ENCODE measurements at places on chromosomes 3 and 15.

DNA sequence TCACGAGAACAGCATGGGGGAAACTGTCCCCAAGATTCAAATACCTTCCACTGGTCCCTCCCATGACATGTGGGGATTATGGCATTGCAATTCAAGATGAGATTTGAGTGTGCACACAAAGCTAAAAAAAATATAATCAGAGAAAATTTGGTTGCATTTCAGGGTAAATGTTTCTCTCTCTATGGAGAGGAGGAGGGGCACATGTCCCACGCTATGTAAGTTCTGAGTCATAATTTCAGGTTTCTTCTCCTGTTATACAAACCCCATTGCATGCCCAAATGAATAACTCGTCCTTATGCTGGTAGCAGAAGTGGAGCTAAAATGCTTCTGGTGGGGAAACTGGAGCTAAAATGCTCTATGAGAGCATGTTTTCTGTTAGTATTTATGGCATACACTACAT lies 209.7 kb upstream of the DCBLD2 start:
- DNase-seq = no peak

GRCh38 chr3:180063783-180064182 lies 27.0 kb upstream of the PEX5L start:
- DNase-seq = no peak

GRCh38 chr3:67327582-67327981 lies 326.8 kb downstream of the SUCLG2 start:
- no peak for DNase-seq

- DNase-seq = no peak
Measured at GRCh38 chr3:27686642-27687041, 35.5 kb downstream of the EOMES start.

GRCh38 chr3:58287354-58287753 lies 18.7 kb upstream of the RPP14 start:
- DNase-seq = no peak

GRCh38 chr15:40932649-40933516 lies 3.7 kb downstream of the DLL4 start:
- DNase-seq = no peak

GRCh38 chr3:181932039-181932438 lies 220.3 kb downstream of the SOX2 start:
- DNase-seq = no peak

- no peak for DNase-seq
Measured at GRCh38 chr3:157067114-157067513, 92.8 kb downstream of the CCNL1 start.

GRCh38 chr3:8816106-8816505 lies 46.7 kb upstream of the OXTR start:
- no peak for DNase-seq

DNA sequence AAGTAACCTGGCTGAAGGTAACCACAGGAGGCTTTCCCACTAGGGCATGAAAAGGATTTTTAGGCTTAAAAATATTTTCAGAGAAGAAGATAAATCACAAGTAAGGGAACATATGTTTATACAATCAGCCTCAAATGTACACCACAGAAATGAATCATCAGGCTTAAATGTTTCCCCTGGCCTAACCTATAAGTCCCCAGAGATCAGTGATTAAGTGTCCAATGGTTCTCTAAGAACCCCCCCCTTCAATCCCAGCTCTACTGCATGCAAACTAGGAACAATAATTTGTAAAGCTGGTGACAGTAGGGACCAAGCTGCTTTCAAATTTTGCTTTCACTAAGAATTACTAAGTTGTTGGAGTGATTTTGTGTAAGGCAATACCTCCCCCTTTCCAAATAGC lies 431.6 kb upstream of the LMCD1 start:
- no peak for DNase-seq

- no peak for DNase-seq
Measured at GRCh38 chr15:99359769-99360168, 108.5 kb downstream of the LRRC28 start.

DNA sequence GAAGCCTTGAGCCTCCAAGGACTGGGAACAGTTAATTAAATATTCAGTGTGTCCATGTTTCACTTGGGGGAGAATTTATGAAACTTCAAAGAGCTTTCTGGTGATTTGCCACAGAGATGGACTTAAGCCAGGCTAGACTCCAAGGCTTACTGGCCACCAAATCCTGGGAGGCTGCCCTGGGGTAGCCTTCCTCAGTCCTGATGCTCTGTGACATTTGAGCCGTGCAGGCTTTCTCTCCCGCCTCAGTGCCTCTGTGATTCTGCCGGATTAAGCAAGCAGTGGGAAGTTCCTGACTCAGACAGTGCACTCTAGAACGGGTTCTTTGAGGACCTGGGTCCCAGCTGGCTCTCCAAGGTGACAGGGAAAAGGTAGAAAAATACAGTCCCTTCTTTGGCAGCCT lies 314.7 kb upstream of the ICE2 start:
- no peak for DNase-seq

GRCh38 chr15:31016446-31016915 lies 25.1 kb upstream of the MTMR10 start:
- DNase-seq = no peak

GRCh38 chr15:93983526-93983925 lies 247.8 kb upstream of the MCTP2 start:
- no peak for DNase-seq

GRCh38 chr3:187733371-187733770 lies 11.9 kb downstream of the BCL6 start:
- no peak for DNase-seq

GRCh38 chr3:53350652-53351051 lies 3.3 kb upstream of the DCP1A start:
- no peak for DNase-seq

GRCh38 chr3:123724306-123724705 lies 139.5 kb upstream of the HACD2 start:
- DNase-seq = no peak

- no peak for DNase-seq
Measured at GRCh38 chr3:168116279-168116678, 20.6 kb upstream of the GOLIM4 start.

DNA sequence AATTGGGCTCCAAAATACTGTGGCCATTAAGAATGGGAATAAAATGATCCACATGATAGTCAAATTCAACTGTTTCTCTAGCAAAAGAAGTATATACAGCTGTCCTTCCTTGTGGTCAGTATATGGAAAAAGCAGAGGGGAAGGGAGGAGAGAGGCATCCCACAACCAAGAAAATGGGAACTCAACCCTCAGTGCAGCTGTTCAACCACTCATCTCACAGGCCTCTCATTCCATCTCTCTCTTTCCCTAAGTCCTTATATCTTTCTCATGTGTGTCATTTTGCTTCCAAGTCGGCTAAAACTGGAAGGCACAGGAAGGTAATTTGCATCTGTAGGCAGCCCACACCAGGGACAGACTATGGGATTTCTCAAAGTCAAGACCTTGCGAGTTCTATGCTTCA lies 27.5 kb downstream of the AVEN start:
- no peak for DNase-seq

DNA sequence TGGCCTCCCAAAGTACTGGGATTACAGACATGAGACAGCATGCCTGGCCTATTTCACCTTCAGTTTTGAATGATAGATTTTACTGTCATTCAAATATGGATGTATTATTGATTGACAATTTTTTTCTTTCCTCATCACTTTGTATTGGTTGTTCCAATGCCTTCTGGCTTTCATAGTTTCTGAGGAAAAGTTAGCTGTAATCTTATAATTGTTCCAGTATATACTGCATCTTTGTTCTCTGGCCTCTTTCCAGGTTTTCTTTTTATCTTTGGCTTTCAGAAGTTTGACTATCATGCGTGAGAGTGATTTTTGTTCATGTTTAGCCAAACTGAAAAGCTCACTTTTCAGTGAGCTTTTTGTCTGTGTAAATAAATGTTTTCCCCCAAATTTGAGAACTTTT lies 157.1 kb downstream of the RSRC1 start:
- no peak for DNase-seq

- no peak for DNase-seq
Measured at GRCh38 chr3:85706130-85706529, 747.3 kb downstream of the CADM2 start.

DNA sequence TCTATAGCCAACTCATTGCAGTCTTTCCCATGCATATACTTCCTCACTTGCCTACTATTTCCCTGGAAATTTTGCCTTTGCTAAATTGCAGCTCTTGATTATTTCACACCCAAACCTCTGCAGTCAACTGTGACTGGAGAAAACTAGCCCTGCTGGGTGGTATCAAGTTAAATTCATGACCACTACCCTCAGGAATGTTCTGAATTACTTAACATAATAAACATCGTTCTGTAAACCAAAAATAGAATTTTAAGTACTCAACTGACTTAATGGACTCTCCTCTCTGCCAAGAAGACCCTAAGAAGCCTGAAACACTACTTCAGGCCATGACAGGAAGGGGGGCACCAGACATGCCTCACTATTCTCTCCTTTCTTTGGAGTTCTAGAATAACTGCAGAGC lies 1278.0 kb upstream of the GBE1 start:
- no peak for DNase-seq

DNA sequence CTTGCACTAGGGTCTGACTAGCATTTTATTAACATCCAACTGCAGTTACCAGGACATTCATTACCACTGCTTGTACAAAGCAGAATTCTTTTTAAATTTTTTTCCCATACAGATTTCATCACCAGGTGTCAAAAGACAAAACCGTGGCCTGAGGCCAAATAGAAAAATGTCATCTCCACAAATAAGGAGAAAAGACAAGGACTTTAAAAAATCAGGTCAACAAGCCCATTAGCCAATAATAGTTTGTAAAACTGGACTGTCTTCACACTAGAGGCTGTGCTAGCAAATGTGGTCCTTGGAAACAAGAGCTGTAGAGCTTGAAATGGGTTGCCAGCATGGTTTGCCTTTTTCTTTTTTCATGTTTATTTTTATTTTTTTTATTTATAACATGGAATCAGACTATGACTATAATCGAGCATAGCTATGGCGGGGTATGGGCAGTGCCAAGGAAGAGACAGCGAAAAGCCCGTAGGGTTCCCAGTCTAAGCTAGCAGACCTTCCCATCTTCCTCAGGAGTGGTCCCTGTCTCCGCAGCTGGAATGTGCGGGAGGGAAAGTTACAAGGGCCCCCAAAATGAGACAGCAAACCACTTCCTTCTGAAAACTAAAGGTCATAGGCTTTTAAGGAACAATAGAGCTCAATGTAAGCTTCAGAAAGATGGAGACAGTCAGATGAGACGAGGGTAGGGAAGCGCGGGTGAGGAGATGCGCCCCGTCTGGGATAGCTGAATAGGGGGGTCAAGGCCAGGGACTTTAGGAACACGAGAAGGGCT lies 1.5 kb downstream of the PTPN9 start:
- DNase-seq = no peak

DNA sequence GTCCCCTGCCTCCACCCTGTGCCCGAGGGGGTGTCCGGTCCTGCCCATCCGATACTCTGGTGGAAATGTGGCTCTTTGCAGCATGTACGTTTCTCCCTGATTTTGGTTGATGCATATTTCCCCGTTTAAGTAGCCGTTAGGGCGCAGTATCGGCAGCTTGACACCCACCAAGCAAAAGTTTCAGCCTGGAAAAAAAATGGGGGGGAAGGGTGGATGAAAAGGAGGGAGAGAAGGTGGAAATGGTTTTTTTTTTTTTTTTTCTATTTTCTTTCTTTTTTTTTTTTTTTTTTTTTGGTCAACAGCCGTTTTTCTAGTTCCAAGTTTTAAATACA lies 1.3 kb downstream of the RAP2B start:
- no peak for DNase-seq

DNA sequence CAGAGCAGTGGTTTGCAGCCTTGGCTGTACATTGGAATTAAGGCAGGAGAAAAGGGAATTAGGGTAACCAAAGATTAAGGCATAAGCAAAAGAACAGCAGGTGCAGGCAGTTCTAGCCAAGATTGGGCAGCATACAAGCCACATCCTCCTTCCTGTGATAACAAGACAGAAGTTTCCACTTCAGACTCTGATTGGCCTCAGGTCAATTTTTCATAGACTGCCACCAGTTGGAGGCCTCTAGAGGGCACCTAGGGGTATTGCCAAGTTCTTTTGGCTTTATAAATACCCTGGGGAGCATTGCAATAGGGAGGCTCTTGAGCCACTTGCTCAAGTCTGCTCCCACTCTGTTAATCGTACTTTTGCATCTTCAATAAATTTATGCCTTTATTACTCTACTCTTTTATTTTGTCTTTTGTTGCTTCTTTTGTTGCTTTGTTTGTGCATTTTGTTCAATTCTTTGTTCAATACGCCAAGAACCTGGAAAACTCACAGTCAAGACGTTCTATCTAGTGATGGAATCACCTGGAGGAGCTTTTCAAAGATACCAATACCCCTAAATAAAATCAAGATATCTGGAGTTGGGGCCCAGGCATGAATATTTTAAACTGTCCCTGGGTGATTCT lies 32.2 kb upstream of the FMN1 start:
- peak; percentile 67 for DNase-seq

- no peak for DNase-seq
Measured at GRCh38 chr3:128725547-128726022, 398 bp upstream of the RAB7A start.

- DNase-seq = no peak
Measured at GRCh38 chr15:67118808-67119207, 53.4 kb downstream of the SMAD3 start.

- no peak for DNase-seq
Measured at GRCh38 chr3:43537225-43537624, 84.6 kb downstream of the ANO10 start.

DNA sequence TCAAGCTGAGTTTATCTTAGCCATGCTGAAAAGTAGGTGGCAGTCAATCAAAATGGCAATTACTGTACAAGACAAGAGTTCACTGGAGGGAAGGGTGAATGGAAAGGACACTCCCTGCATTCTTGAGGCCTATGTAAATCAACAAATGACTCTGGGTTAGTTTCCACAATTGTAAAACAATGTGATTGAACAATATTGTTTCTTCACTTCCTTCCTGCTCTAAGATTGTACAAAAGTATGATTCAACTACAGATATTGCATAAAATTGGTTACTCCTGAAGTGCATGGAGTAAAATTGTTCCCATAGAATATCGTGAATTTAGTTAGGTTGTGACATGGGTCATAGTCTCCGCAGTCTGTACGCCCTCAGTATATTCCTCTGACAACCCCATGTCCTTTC lies 277.6 kb downstream of the LPP start:
- no peak for DNase-seq

GRCh38 chr3:58776231-58776630 lies 109.7 kb upstream of the FAM3D start:
- no peak for DNase-seq

GRCh38 chr3:3353153-3353552 lies 173.7 kb upstream of the CRBN start:
- DNase-seq = no peak

GRCh38 chr15:62122249-62122648 lies 42.8 kb downstream of the C2CD4B start:
- DNase-seq = no peak

- DNase-seq = no peak
Measured at GRCh38 chr3:159258934-159259333, 457.1 kb downstream of the MFSD1 start.

GRCh38 chr3:60461267-60461666 lies 790.0 kb downstream of the FHIT start:
- no peak for DNase-seq
